ENCODE measurements at places on chromosomes 3 and 15.

DNA sequence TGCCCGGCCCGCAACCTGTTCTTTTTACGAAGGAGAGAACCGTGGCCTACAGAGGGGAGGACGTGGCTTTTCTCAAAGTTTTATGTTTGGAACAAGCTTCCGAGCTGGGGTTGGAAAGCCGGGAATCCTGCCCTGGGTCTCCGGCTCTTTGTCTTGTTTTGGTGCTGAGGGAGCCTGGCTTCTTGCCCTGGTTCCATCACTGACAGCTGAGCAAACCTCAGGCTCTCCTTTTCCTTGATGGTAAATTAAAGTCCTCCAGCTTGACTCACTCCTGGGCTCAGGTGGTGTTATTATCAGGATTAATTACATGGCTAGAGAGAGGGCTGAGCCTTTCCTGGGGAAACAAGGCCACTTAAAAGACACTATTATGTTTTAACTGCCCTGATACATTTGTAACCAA is 289.5 kb upstream of the RGMA start:
- no peak for DNase-seq

- DNase-seq: peak; percentile 95
These were observed 5.5 kb downstream of the MYO5A start for GRCh38 chr15:52523192-52523591.

- no peak for DNase-seq
These were observed 90.0 kb upstream of the ADPGK start for GRCh38 chr15:72873379-72874233.

DNA sequence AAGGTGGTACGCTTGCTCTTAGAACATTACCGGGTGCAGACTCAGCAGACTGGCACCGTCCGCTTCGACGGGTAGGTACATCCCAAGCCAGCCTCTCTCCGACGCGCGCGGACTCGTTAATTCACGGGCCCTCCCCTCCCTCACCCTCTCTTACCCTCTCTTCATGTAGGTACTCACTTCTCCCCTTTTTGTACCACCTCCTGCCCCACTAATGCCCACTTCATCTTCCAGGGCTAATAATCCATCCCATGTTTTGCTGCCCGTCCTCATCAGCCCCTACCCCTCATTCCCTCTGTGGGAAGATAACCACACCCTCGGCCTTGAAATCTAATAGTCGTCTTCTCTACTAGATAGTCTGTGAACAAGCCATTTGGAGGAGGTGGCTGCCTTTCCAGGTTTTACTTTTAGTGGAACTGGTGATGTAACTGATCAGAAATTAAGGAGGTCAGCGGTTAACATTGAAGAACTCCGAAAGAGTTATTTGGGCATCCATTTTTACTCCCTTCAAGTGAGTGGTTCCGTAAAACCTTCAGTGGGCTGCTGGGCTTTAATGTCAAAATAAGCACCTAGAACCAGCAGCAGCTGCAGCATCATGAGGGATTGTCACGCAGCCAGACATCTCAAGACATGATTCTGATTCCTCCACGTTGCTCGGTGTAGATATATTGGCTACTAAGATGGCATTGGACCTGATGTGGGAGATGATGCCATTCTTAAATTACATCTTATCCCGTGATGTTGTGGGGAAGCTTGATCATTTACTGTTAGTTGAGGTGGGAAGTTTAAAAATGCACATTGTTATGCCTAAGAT is 1.3 kb downstream of the FEM1B start:
- no peak for DNase-seq

- DNase-seq: peak; percentile 10
These were observed 459.1 kb upstream of the MDFIC2 start for GRCh38 chr3:70771426-70772147.

DNA sequence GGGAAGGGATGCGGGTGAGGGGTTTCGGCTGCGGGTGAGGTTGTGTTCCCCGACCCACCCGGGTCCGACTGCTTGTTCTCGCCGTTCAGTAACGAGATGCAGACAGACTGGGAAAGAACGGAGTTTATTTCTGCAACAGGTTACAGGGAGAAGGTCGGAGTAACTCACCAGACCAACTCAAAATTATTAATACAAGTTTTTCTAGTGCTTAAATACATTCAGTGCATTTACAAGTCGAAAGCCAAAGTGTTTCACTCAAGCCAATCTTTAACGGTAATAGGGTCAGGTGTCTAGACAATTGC is 492 bp upstream of the HIGD1A start:
- DNase-seq: no peak

DNA sequence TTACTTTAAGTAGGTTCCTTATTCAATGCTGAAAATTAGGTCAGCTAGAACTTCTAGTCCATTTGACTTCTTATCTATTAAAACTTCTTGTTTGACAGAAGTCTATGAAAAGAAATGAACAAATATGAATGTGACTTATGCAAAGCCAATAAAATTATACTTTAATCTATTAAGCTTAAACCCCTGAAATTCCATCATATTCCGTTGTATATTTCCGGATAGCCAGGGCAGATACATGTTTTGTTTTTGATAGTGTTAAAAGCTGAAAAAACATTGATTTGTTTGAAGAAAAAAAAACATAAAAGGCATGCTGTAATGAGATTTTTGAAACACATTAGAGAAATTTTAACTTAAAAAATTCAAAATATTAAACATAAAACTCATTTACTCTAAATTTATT is 667.2 kb upstream of the NAALADL2 start:
- DNase-seq: no peak

- no peak for DNase-seq
These were observed 380.3 kb upstream of the ATP10A start for GRCh38 chr15:26243382-26243781.

GRCh38 chr3:11759996-11760395 is 86.7 kb downstream of the TAMM41 start:
- no peak for DNase-seq

GRCh38 chr3:141981084-141981483 is 104.6 kb downstream of the ATP1B3 start:
- DNase-seq: no peak

GRCh38 chr3:158819282-158819681 is 17.4 kb downstream of the MFSD1 start:
- DNase-seq: no peak

DNA sequence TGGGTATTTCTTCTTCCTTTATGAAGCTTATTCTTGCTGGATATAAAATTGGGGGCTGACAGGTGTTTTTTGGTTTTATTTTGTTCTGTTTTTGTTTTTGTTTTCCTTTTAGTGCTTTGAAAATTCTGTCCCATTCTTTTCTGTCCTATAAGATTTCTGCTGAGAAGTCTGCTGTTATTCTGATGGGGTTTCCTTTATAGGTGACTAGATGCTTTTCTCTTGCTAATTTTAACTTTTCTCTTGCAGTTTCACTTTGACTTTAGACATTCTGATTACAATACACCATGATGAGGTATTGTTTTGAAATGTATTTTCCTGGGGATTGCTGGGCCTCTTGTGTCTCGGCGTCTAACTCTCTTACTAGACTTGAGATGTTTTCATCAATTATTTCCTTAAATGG is 22.8 kb downstream of the TTC14 start:
- DNase-seq: no peak

DNA sequence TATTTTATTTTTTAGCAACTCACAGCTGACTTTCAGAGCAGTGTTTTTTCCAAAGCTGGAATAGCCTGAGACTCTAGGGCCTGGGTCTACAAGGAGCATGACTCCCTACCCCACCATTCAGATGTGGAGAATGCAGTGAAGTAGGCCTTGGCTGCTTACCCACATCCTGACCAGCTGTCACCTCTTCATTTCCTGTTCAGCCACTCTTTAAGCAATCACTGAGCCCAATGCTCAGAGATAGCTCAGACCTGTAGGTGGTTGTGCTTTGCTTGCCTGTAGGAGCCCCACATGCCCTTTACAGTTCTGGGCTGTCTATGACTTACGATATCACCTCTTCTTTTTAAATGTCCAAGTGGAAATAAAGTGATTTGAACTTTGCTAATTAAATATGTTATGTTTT is 148.1 kb downstream of the NEK11 start:
- DNase-seq: peak; percentile 8
